DMS79 treated with DMSO at 0.1 percent for 48 hours (cell line): ENCODE measurements at places on chromosomes 6 and 20.

DNA sequence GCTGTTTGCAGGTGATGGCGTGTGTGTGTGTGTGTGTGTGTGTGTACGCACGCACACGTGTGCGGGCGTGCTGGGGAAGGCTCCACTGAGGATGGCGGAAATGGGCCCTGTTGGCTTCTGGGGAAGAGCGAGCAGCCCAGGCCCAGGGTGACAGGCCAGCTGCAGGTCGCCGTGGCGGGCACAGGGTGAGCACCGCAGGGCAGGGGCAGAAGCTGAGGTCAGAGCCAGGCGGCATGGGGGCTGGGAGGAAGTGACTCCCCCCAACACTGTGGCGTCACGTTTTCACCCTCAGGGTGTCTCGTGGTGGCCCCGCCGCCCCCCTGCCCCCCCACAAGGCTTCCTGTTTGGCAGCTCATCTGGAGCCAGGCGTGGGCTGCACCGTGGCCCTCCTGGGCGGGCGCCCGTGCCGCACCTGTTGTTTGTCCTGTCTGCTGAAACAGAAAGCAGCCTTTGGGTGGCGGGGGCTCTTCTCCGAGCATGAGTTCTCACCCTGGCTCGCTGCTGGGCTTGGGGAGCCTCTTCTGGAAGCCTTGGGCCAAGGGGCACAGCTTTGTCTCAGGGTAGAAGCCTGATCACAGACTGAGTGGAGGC lies 7.1 kb downstream of the RBM38 start:
- no peak for DNase-seq

- no peak for DNase-seq
Observed at GRCh38 chr20:63264519-63264918, 8.1 kb upstream of the ARFGAP1 start.

DNA sequence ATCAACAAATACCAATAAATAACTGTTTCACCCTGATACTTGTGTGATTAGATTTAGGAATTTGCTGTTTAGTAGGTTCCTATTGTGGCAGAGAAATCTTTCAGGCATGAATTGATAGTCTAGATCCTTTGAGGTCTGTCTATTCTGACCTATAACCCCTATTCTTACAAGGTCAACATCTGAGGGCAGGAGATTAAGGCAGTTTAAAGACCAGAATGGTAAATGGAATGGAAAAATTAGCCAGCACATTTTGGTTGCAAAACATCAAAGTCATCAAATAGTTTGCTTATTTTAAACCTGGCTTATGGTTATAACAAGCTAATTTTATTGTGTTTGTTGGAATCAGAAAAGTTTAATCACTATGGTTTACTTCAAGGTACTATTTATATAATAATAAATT lies 78.4 kb downstream of the LIN28B start:
- no peak for DNase-seq

- DNase-seq = no peak
Observed at GRCh38 chr6:81950877-81951276, 198.4 kb upstream of the TENT5A start.

DNA sequence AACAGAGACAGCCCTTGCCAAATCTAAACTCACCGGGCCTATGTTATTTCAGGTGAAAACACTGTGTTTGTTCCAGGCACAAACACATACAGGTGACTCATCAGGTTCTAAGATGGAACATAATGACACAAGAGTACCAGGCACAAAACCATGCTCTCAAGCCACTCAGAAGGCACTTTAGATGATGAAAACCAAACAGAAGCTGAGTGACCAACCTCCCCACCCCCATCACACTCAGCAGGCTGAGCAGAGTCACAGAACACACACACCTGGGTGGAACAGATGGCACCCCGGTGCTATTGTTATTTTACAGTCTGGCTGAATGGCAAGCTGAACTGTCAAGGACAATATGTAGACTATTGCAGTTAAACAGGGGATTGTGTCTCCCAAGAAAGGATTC lies 20.6 kb upstream of the NKX2-2 start:
- DNase-seq = no peak

GRCh38 chr6:43426928-43427405 lies 374 bp upstream of the ABCC10 start:
- DNase-seq = no peak

DNA sequence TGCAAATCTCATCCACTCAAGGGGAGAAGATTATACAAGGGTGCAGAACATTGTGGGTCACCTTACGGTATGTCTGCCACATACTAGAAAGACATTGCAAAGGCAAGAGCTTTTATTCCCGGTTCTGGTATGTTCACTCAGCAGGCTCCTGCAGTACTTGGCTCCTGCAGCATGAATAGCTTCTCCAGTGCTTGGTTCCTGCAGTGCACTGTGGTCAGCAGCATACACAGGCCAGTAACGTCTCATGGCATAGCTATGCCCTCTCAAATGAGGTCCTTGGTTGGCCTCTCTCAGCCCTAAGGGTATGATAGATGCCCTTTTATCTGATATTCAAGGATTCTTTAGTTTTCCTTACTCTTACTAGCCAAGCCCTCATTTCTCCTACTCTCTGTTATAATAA lies 12.6 kb downstream of the TCP11 start:
- no peak for DNase-seq

GRCh38 chr20:20955892-20956291 lies 150.3 kb downstream of the LINC00237 start:
- DNase-seq = no peak

GRCh38 chr6:445571-446417 lies 54.2 kb downstream of the IRF4 start:
- no peak for DNase-seq

GRCh38 chr20:12570371-12570770 lies 438.4 kb upstream of the SPTLC3 start:
- DNase-seq = no peak

GRCh38 chr6:149306967-149307366 lies 10.5 kb upstream of the TAB2 start:
- DNase-seq = no peak

- DNase-seq = no peak
Observed at GRCh38 chr6:105769197-105769596, 316.9 kb upstream of the PRDM1 start.

DNA sequence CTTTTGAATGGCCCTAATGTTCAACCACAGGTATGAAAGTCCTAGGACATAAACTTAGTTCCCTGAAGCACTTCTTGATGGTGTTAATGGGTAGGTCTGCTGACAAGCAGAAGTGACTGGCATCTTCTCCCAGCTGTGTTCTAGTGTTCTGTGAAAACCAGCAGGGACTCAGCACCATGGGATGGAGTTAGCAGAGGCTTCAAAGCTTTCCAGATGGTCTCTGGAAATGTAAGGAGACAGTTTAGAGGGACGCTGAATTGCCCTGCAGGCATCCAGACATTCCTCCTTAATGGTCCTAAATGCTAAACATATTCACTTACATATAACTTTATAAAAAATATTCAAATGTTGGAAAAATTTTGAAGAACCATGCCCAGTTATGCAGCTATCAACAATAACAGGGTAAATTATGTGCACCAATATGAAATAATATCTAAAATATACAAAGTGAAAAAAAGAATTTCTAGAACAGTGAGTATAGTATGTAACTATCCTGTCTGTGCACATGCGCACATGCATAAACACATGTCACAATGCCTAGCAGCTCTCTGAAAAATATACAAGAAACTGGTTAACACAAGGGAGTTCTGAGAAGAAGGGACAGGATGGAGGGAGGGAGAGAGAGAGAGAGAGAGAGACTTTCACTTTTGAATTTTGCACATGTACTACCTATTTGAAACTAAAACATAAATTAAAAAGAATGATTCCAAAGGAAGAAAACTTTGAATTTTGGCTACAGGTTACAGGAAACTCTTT lies 87.2 kb downstream of the PRDM1 start:
- no peak for DNase-seq

DNA sequence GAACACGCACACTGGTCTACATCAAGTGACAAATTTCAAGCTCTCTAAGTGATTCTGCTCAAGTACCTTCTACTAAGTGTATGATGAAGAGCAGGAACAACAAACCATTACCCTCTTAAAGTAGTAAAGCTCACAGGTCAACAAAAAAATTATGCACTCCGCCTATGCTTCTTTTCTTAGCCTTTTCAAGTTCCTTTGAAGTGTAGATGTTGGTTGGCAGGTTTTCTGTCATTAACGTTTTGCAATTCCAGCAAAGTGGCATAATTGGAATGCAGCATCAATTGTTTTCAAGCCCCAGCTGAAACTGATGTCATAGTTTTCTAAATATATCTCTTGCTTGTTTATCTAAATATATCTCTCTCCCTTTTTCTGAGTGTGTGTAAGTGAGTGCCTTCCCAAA lies 396.9 kb upstream of the EYS start:
- DNase-seq = no peak

DNA sequence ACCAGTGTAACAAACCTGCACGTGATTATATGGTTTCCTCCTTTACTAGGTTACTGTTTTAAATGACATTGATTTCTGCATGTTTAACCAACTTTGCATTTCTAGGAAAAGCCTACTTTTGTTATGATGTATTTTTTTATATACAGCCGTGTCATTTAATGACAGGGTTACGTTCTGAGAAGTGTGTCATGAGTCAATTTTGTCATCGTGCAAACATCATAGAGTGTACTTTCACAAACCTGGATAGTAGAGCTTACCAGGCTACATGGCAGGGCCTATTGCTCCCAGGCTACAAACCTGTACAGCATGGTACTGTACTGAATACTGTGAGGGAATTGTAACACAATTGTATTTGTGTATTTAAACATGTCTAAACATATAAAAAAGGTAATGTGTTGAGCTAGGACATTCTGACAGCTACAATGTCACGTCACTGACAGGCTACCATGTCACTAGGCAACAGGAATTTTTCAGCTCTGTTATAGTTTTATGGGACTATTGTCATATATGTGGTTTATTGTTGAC lies 205.3 kb downstream of the PRL start:
- DNase-seq = no peak

DNA sequence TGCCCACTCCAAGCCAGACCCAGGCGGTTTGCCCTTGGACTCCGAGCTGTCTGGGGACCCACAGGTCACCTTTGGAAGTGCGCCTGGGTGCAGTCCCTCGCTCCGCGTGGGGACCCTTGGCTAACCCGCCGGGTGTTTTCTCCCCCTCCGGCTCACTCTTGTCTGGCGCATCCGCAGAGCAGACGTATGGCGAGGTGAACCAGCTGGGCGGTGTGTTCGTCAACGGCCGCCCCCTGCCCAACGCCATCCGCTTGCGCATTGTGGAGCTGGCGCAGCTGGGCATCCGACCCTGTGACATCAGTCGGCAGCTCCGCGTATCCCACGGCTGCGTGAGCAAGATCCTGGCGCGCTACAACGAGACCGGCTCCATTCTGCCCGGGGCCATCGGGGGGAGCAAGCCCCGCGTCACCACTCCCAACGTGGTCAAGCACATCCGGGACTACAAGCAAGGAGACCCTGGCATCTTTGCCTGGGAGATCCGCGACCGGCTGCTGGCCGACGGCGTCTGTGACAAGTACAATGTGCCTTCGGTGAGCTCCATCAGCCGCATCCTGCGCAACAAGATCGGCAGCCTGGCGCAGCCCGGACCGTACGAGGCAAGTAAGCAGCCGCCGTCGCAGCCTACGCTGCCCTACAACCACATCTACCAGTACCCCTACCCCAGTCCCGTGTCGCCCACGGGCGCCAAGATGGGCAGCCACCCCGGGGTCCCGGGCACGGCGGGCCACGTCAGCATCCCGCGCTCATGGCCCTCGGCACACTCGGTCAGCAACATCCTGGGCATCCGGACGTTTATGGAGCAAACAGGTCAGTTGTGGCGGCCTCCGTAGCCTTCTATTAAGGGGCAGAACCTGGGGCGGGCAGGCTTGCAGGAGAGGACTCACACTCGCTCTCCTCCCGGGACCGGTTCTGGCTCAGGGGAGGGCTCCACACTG lies 1.1 kb downstream of the PAX1 start:
- DNase-seq = no peak

DNA sequence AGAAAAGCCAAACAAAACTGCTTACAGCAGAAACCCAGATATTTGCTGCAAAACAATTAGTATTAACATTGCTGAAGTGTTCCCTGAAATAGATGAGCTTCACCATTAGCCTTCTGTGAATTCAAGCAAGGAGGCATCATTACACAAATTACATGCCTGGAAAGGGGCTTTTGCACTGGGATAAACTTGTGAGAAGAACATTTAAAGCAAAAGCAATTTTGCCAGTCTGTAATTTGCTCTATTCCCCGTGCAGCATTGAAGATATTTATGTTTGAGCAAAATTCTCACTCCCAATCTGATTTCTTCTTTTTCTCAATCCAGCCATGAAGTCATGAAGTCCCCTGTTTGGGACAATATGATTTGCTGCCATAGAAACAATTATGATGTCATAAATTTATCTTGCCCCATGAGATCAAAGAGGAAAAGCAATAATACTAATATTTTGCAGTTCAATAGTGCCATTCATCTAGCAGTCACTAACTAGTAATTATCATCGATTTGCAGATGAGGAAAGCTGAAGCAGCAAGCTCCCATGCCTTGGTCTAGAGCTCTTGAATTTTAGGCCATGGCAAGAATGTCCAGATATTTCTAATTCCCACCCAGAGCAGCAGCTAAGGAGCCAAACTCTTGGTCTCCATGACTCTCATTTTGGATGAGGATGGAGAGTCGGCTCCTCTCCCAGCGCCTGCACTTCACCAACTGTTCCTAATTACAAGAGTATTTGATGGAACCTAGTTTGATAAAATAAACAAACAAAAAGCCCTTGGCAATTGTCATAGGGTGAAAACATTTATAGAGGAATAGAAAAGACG lies 49.5 kb upstream of the CCN6 start:
- DNase-seq = no peak

DNA sequence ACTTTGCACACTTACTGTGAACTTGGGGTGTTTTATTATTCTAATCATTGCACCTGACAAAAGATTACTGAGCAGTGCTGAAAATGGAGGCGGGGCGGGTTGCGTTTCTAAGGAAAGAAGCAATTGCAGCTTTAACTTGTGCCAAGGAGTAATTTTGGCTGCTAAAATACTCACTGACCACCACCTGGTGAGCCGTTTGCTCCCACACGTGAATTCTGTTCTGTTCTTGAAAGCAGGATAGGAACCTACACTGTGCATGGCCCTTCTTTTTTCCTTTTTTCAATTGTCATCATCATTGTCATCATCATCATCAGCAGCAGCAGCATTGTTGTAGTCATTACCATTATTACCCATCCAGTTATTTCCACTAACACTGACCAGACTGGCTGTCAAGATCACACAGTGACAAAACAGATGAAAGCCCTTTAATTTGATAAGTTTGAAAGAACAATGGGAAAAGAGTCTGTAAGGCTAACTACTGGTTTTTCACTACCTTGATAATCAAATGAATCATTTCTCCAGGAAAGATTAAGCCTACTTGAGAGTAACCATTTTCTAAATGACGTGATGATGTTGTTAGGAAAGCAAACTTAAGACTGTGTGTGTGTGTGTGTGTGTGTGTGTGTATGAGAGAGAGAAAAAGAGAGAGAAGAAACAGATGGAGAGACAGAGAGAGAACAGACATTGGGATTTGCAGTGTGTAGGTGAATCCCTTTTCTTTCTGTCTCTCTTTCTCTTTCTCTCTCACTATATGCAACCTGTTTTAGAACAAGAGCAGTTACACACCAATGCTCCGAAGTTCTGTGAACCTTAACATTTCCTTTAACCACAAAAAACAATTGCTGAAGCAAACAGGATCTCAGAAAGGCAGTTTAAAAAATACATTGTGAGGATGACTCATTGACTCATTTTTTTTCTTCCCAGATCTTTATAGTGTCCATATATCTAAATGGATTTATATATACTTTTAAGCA lies 3.8 kb downstream of the RIPOR2 start:
- DNase-seq = peak; percentile 26
